ENCODE measurements at places on chromosomes 11 and 22.
A peak's percentile ranks its signal among the peaks of the same experiment; 100 is the strongest.

- DNase-seq = no peak
Measured at GRCh38 chr11:95145430-95146060, 55.9 kb downstream of the ENDOD1 start.

GRCh38 chr11:65182258-65183170 is 786 bp downstream of the CAPN1 start:
- DNase-seq = peak; percentile 66

DNA sequence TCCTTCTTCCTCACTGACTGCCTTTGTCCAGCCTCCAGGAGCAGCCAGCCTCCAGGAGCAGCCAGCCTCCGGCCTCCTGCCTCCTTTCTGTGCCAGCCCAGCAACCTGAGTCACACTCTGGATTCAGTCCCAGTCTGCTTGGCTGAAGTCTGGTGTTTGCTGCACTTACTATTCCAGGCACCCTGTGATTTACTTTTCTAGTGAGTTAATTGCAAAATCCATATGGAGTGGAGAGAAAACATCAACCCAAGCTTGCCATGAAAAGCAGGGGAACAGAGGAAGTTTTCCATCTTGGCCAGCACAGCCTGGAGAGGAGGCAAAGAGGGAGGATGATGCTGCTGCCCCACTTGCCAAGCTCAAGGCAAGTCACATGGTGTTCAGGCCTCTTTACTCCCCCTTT is 400.5 kb downstream of the TENM4 start:
- no peak for DNase-seq

- DNase-seq = no peak
Measured at GRCh38 chr22:49143812-49144211, 683.9 kb downstream of the BRD1 start.

- no peak for DNase-seq
Measured at GRCh38 chr11:134987223-134987768, 575.3 kb upstream of the B3GAT1 start.

- no peak for DNase-seq
Measured at GRCh38 chr22:32354360-32355351, 3.0 kb upstream of the RFPL3 start.

Measured in lower lobe of right lung (tissue), 2 donors.